ENCODE measurements at places on chromosomes 3 and 15. TPM values are rescaled to one million over a fixed set of nuclear protein-coding genes. Genes with fewer than 3 reads are reported as not detected.
A peak's percentile ranks its signal among the peaks of the same experiment; 100 is the strongest.

Gene BFSP2
- not detected for total RNA-seq

Gene TNFSF10
- total RNA-seq, result 21.3 TPM

Gene ADAMTS7
- 14.7 TPM for total RNA-seq

- peaks cover 3% of the 10 kb centered on the region for H3K4me1 ChIP-seq
- no peak overlapping the region for H3K27ac ChIP-seq
- H3K36me3 ChIP-seq, result no peaks in the 10 kb centered on the region
- no peaks in the 10 kb centered on the region for H3K27me3 ChIP-seq
- no peak for DNase-seq
- no peak overlapping the region for H3K4me3 ChIP-seq
Observed at GRCh38 chr15:73786538-73786937, 33.4 kb upstream of the INSYN1 start.

GRCh38 chr3:102936511-102937045 is 501.8 kb downstream of the ZPLD1 start:
- H3K27ac ChIP-seq, result no peak overlapping the region
- no peak for DNase-seq
- no peaks in the 10 kb centered on the region for H3K36me3 ChIP-seq
- H3K4me3 ChIP-seq, result no peak overlapping the region
- no peaks in the 10 kb centered on the region for H3K27me3 ChIP-seq
- no peaks in the 10 kb centered on the region for H3K4me1 ChIP-seq

DNA sequence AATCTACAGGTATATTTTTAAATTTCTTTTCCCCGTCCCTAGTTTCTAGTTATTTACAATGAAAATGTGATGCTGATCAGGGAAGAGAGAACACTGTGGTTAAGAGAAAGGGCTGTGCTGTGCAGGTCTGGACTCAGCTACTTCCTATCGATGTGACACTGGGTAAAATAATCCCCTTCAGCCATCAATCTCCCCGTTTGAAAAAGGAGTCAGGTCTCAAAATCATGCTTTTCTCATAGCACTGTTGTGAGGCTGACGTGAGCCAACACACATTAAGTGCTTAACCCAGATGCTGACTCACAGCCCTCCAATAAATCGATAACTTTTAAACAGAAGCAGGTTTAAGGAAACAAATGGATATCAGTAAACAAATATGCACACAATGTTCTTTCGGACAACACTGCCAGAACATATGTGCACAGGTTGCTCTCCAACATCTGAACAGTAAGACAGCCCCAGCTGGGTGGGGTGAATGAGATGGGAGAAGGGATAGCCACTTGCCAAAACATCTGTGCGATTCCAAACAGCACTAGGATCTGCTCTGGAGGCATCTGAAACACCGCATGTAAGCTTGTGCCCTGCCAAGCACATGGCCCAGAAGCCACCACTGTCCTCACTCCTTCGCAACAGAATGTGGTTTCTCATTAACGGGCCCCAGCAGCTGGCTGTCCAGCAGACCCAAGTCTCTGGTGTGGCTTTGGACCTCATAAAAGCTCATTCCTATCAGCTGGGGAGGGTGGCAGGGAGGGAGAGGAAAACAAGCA is 143.2 kb upstream of the PRICKLE2 start:
- H3K27ac ChIP-seq, result no peak overlapping the region
- peaks cover 4% of the 10 kb centered on the region for H3K4me1 ChIP-seq
- H3K27me3 ChIP-seq, result no peaks in the 10 kb centered on the region

Gene GXYLT2
- total RNA-seq, result 35.7 TPM

GRCh38 chr3:183500319-183500718 is 55.2 kb downstream of the KLHL6 start:
- no peaks in the 10 kb centered on the region for H3K36me3 ChIP-seq
- H3K27ac ChIP-seq, result no peak overlapping the region
- no peaks in the 10 kb centered on the region for H3K4me1 ChIP-seq
- DNase-seq, result no peak
- no peaks in the 10 kb centered on the region for H3K27me3 ChIP-seq

- DNase-seq, result no peak
- no peaks in the 10 kb centered on the region for H3K36me3 ChIP-seq
- H3K4me1 ChIP-seq, result no peaks in the 10 kb centered on the region
- no peak overlapping the region for H3K27ac ChIP-seq
- no peaks in the 10 kb centered on the region for H3K27me3 ChIP-seq
Observed at GRCh38 chr3:180420804-180421203, 181.2 kb upstream of the TTC14 start.

- H3K27ac ChIP-seq, result no peak overlapping the region
- H3K4me3 ChIP-seq, result no peak overlapping the region
Observed at GRCh38 chr3:25119682-25120081, 308.4 kb upstream of the RARB start.

- no peaks in the 10 kb centered on the region for H3K27me3 ChIP-seq
- peak; percentile 8 for DNase-seq
- H3K4me3 ChIP-seq, result no peak overlapping the region
- peaks cover 11% of the 10 kb centered on the region for H3K4me1 ChIP-seq
- H3K27ac ChIP-seq, result no peak overlapping the region
Observed at GRCh38 chr3:57820479-57820878, 64.4 kb downstream of the SLMAP start.

DNA sequence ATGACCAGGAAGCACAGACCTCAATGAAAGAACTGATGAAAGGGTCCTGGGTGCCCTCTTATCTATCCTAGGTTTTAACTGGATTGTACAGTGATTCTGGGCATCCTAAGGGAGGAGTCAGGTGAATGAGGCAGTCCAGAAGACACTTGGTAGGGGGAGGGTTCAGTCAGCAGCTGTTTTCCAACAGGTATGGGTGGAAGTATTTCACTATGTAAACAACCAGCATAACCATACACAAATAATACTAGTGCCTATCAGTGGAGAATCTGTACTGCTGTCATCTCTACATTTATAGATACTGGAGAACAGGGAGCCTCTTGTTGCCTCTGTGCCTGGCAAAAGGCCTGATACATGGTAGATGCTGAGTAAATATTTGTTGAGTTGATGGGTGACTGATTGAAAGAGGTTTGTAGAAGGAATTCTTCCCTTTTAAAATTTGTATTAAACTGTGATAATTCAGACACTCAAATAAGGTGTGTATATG is 328.5 kb downstream of the RBMS3 start:
- no peak for DNase-seq
- no peak overlapping the region for H3K27ac ChIP-seq
- H3K27me3 ChIP-seq, result no peaks in the 10 kb centered on the region
- no peaks in the 10 kb centered on the region for H3K4me1 ChIP-seq
- no peaks in the 10 kb centered on the region for H3K36me3 ChIP-seq

Gene BNC1
- 24.3 TPM for total RNA-seq

- no peak overlapping the region for H3K27ac ChIP-seq
- H3K4me3 ChIP-seq, result no peak overlapping the region
- no peaks in the 10 kb centered on the region for H3K36me3 ChIP-seq
Observed at GRCh38 chr3:10563396-10563795, 58.0 kb upstream of the ATP2B2 start.

DNA sequence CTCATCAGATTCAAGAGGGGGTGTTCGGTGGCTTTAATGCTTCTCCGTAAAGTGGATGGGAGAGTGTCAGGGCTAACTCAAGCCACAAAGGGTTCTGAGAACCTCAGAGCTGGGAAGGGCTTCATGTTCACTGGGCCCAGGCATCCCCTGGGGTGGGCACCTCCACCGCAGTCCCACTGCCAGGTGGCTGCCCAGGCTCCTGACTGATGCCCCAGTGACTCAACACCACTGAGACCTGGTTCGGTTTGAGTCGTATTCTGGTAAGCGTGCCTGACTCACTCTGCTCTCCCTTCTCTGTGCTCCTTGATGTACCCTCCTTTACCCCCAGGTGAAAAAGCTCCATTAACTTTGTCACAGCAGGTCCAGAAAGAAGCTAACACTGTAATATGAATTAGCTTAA is 304.6 kb downstream of the RPLP1 start:
- no peaks in the 10 kb centered on the region for H3K36me3 ChIP-seq
- H3K27ac ChIP-seq, result no peak overlapping the region
- no peak for DNase-seq
- H3K4me1 ChIP-seq, result peaks cover 4% of the 10 kb centered on the region

GRCh38 chr15:84862214-84862975 is 22.1 kb upstream of the SLC28A1 start:
- H3K36me3 ChIP-seq, result no peaks in the 10 kb centered on the region
- H3K27me3 ChIP-seq, result no peaks in the 10 kb centered on the region
- H3K4me1 ChIP-seq, result no peaks in the 10 kb centered on the region
- H3K27ac ChIP-seq, result no peak overlapping the region
- no peak overlapping the region for H3K4me3 ChIP-seq
- DNase-seq, result no peak

Gene OR4F15
- not detected for total RNA-seq

- H3K4me3 ChIP-seq, result no peak overlapping the region
- DNase-seq, result no peak
- H3K36me3 ChIP-seq, result no peaks in the 10 kb centered on the region
- H3K27me3 ChIP-seq, result no peaks in the 10 kb centered on the region
- H3K4me1 ChIP-seq, result no peaks in the 10 kb centered on the region
Observed at GRCh38 chr3:108053067-108053466, 37.8 kb downstream of the CD47 start.

Gene CFAP91
- total RNA-seq, result 2.3 TPM

- no peak overlapping the region for H3K27ac ChIP-seq
- DNase-seq, result no peak
Observed at GRCh38 chr3:2697589-2697988, 412.6 kb downstream of the IL5RA start.

DNA sequence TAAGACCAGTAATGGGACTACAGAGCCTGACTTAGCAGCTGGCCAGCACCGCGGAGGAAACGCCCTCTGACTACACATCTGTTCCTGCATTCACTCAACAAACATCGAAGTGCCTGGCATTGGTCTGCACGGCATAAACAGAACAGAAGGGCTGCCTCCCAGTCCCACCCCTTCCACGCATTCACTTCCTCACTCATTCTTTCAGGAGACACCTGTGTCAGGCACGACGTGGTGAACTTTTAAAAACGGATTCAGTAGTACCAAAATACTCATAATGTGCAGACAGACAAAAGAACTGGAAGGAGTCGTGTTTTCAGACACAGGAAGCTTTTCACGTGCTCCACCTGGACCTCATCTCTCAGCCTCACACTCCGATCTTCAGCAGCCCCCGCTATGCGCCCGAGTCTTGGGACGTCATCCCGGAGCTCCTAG is 123.3 kb downstream of the XXYLT1 start:
- no peak overlapping the region for H3K4me3 ChIP-seq
- H3K36me3 ChIP-seq, result no peaks in the 10 kb centered on the region
- H3K27me3 ChIP-seq, result no peaks in the 10 kb centered on the region
- H3K27ac ChIP-seq, result no peak overlapping the region

DNA sequence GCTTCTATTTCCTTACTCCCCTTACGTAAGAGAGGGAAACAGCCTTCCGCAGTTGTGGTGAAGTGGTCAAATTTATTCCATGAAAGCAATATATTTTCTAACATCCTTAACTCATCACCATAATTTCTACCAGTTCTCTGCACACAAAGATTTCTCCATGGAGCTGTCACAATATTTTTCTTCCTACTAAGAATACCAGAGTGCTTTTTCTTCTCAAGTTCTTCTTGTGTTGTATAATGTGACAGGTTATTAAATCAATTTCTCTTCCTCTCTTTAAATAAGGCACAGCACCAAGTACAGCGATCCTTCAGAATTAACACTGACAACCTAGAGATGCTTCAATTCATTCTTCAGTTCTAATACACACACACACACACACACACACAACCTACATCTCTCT is 153.0 kb downstream of the CPNE4 start:
- H3K36me3 ChIP-seq, result no peaks in the 10 kb centered on the region
- H3K4me1 ChIP-seq, result no peaks in the 10 kb centered on the region
- H3K27ac ChIP-seq, result no peak overlapping the region
- no peak for DNase-seq
- no peak overlapping the region for H3K4me3 ChIP-seq

DNA sequence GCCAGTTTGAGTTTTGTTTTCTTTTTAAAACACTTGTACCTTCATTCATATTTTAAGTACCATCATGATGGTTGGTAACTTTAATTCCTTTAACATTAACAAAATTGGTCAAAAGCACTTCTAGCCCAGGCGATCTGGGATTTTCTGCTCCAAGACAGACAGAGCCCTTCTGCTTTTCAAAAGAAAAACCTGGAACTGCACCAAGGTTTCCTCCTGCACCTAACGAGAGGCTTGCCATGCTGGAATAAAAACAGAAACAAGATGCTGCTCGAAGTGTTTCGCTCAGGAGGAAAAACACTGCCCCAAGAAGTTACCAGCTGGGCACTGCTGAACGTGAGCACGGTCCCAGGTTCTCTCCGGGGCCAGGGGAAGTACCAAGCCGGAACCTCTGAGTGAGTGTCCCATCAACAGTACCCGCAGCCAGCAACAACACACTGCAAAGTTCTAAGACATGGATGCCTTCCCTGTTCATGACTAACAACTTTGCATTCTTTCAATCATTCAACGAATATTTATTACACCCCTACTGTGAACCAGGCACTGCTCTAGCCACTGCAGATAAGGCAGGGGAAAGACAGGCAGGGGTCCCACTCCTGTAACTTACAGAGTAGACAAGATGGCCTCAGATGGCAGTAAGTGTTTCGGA is 98.8 kb downstream of the XXYLT1 start:
- no peaks in the 10 kb centered on the region for H3K4me1 ChIP-seq
- H3K27me3 ChIP-seq, result no peaks in the 10 kb centered on the region
- no peak overlapping the region for H3K27ac ChIP-seq
- DNase-seq, result no peak
- no peaks in the 10 kb centered on the region for H3K36me3 ChIP-seq

DNA sequence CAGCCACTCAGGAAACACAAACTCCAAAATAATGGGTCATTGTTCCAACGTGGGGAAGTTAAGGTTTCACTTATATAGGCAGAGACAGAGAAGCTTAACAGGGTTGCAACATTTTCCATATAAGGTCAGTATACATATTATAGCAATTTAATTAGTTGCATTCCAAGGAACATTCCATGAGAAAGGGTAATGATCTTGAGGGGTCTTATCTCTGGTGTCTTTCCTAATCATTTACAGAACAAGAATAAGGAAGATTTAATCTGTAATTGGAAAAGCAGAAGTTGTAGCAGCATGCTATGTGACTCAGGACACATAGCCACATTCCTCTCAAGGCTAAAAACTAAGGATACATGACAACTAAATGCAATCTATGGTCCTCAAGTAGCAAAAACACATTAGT is 4.9 kb downstream of the MNS1 start:
- DNase-seq, result no peak
- no peak overlapping the region for H3K27ac ChIP-seq
- no peak overlapping the region for H3K4me3 ChIP-seq
- no peaks in the 10 kb centered on the region for H3K4me1 ChIP-seq
- H3K27me3 ChIP-seq, result no peaks in the 10 kb centered on the region
- no peaks in the 10 kb centered on the region for H3K36me3 ChIP-seq

GRCh38 chr3:72613871-72614270 is 234.4 kb downstream of the SHQ1 start:
- H3K4me1 ChIP-seq, result no peaks in the 10 kb centered on the region
- no peak for DNase-seq
- H3K27ac ChIP-seq, result no peak overlapping the region
- H3K4me3 ChIP-seq, result no peak overlapping the region
- no peaks in the 10 kb centered on the region for H3K27me3 ChIP-seq

DNA sequence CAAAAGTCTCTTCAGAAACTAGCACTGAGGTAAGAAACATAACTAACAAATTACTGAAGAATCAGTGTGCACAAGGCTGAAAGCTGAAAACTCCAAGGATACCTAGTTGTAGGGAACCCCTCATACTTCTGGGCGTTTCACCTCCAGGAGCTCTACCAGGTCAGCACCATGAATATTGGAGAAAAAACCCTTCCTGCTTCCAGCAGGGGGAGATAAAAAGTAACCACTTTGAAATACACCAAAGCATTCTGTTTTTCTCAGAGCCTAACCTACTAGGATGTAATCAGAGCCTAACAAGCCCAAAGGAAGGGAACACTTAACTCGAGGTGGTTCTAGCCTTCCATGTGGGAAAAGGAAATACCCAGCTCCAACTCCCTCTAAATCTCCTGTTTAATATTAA is 175.8 kb upstream of the MME start:
- peak; percentile 13 for DNase-seq
- H3K4me3 ChIP-seq, result no peak overlapping the region
- no peaks in the 10 kb centered on the region for H3K4me1 ChIP-seq
- no peaks in the 10 kb centered on the region for H3K36me3 ChIP-seq
- H3K27ac ChIP-seq, result no peak overlapping the region
